ENCODE measurements at places on chromosomes 3 and 15. TPM values are rescaled to one million over a fixed set of nuclear protein-coding genes. Genes with fewer than 3 reads are reported as not detected.

Gene AP2M1
- 182 TPM for total RNA-seq

Gene CAPN3
- total RNA-seq = 29.7 TPM

GRCh38 chr3:7734456-7734855, 767.2 kb upstream of the LMCD1 start:
- DNase-seq = no peak
- H3K4me3 ChIP-seq = no peak overlapping the region
- H3K36me3 ChIP-seq = no peaks in the 10 kb centered on the region
- H3K27me3 ChIP-seq = no peaks in the 10 kb centered on the region

- H3K27ac ChIP-seq = no peak overlapping the region
- H3K36me3 ChIP-seq = no peaks in the 10 kb centered on the region
- H3K4me3 ChIP-seq = no peak overlapping the region
- DNase-seq = no peak
Observed at GRCh38 chr3:151962912-151963311, 89.5 kb downstream of the SUCNR1 start.

DNA sequence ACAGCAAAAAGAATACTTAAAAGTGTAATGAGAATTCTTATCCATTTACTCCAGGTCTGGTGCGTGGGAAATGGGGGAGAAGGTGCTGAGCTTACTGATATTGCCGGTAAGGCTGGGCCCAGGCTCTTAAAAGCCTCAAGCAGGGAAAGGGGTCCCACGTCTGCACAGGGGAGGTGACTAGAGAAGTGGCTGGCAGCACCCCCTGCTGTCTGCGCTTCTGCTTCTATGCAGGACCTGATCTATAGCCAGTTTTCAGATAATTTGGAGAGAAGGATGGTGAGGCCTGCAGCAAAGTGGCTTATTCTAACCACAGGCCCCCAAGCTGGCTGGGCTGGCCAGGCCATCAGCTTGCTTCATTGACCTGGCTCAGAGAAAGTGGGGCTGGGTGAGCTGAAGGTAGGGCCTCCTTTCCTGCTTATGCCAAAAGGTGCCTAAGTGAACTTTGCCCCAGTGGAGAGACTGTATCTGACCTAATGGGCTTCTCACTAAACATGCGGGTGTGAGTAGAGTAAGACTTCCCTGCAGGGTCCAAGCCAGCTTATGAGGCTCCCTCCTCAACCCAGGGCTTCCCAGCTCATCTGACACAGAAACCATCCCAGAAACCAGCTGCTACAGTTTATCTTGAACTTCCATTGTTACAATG, 30.9 kb upstream of the ATP1B3 start:
- H3K4me1 ChIP-seq = no peaks in the 10 kb centered on the region
- H3K27me3 ChIP-seq = no peaks in the 10 kb centered on the region
- no peaks in the 10 kb centered on the region for H3K36me3 ChIP-seq
- H3K27ac ChIP-seq = no peak overlapping the region
- no peak for DNase-seq
- H3K4me3 ChIP-seq = no peak overlapping the region

- peaks cover 3% of the 10 kb centered on the region for H3K36me3 ChIP-seq
- H3K27me3 ChIP-seq = no peaks in the 10 kb centered on the region
- H3K4me1 ChIP-seq = no peaks in the 10 kb centered on the region
- no peak for DNase-seq
- H3K27ac ChIP-seq = no peak overlapping the region
- no peak overlapping the region for H3K4me3 ChIP-seq
Observed at GRCh38 chr15:62647843-62648505, 394.6 kb upstream of the TPM1 start.

Gene SEC22A
- 17.7 TPM for total RNA-seq

Gene KIF15
- 0.78 TPM for total RNA-seq

Gene GUCA1C
- not detected for total RNA-seq

GRCh38 chr3:192993411-192993810, 75.8 kb upstream of the MB21D2 start:
- no peak for DNase-seq
- H3K4me1 ChIP-seq = no peaks in the 10 kb centered on the region
- H3K27ac ChIP-seq = no peak overlapping the region
- H3K4me3 ChIP-seq = no peak overlapping the region

All from tibial nerve (tissue), 4 donors.